ENCODE measurements at places on chromosomes 13 and 19.

DNA sequence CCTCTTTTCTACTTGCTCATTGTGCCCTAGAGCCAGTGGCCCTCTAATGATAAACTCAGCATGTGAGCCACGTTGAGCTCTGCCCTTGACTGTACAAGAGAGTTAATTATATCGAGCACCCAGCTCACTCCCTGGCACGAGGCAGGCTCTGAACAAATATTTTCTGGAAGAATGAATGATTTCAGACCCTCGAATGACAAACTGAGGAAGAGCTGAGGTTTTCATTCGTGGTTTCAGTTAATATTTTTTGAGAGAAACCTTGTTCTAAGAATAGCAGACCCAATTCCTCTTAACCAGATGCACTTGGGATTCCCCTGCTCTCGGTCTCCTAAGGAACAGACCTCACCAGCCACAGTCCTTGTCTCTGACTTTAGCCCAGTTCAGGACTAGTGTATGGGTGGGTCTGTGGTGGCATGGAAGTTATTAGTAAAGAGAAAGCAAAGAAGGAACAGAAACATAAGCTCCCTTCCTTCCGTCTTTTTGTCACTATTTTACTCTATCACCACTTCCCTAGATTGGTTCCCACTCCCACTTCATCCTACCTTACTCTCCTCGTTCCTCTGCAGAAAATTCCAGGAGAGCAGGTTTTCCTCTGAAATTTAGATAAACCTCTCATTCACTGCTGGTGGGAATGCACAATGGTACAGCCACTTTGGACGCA is 22.1 kb upstream of the WDFY2 start:
- DNase-seq = no peak

- no peak for DNase-seq
Measured at GRCh38 chr19:38685666-38686529, 38.4 kb downstream of the ACTN4 start.

GRCh38 chr13:51501592-51502152 is 48.8 kb upstream of the INTS6 start:
- no peak for DNase-seq

- no peak for DNase-seq
Measured at GRCh38 chr13:110326263-110326904, 19.3 kb downstream of the COL4A2 start.

DNA sequence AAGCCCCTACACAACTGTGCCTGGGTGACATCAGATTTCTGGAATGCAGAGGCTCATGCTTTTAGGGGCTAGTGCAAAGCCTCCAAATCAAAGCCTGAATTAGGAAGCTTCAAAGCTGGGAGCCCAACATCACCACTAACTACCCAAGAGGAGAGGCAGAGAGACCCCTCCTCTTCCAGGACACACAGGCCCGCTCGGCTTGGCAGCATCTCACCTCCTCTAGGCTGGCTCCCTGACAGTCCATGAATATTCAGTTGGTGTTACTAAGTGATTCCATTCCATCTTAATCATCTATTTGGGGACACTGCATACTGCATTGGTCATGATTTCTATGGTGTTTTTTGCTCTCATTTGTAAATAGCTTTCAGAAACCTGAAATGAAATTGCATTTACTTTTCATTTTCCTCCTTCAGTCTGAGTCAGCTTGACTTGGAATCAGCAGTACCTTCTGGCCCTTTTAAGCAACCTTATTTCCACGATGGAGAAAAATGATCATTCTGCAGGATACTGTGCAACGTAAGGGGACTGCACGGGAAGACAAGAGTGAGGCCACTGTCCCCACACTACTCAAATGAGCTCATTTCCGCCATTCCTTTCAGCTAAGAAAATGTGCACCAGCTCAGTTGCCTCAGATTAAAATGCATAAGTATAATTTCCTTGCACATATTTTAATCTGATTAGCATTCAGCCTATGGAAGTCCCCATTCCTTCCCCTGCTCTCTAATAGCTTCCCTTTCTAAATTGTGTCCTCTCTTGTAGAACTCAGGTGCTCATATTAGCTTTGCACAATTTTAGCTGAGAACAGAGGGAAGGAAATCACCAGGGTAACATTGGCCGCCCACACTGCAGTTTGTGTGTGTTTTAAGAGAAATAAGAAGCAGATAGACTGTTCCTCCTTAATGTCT is 219.9 kb downstream of the RFC3 start:
- DNase-seq = no peak

DNA sequence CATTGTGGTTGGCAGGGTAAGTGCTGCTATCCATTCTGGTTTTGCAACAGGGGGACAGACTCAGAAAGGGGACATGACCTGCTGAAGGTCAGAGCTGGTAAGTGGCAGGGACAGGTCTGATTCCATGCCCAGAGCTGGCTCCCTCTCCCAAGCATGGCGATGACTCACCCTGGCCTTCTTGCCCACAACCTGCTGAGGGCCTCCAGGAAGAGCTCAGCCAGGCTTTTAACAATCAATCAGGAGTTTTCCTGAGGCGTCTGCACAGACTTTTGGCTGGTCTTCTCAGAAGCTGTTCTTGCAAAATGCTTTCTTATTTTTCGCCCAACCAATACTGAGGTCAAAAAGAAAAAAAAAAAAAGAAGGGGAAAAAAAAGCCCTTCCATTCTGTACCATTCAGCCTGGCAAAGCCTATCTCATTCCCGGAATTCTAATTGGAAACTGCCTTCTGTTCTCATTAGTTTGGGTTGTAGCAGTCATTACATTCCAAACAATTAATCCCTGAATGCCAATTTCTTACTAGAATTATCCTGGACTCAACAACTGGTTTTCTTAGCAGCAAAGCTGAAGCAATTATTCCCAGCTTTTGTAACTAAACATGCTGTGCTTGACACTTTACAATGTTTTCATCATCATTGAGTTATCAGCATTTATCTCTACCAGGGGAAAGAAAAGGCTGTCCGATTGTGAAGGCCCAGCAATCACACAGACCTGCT is 17.7 kb downstream of the SIAH3 start:
- no peak for DNase-seq

GRCh38 chr19:45027371-45027770 is 11.5 kb upstream of the CLASRP start:
- no peak for DNase-seq

- DNase-seq = no peak
Measured at GRCh38 chr13:44363631-44364344, 9.8 kb upstream of the SERP2 start.

DNA sequence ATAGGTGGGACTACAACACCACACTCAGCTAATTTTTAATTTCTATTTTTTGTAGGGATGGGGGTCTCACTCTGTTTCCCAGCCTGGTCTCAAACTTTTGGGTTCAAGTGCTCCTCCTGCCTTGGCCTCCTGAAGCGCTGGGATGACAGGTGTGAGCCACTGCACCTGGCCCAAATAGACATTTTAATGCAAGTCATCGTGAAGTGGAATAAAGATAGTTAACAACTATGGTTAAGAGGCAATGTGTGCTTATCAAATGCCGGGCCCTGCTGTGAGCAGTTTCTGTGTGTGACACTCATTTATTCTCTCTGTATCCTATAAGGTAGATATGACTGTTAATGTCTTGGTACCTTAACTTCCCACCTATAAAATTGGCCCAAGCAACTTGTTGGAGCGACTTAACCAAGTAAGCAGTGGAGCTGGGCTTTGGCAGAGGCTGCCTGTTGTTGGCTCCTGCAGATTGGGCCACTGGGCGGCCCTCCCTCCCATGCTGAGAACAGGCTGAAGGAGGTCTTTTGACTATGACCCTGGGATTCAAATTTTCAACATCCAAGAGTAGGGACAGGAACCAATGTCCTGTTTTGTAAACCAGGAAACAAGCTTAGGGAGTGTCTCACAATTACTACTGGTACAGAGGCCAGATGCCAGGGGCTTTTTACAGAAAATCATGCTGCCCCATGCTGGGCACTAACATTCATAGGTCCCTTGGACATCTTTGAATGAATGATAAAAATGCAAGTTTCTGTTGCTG is 450.7 kb downstream of the TSHZ3 start:
- no peak for DNase-seq

DNA sequence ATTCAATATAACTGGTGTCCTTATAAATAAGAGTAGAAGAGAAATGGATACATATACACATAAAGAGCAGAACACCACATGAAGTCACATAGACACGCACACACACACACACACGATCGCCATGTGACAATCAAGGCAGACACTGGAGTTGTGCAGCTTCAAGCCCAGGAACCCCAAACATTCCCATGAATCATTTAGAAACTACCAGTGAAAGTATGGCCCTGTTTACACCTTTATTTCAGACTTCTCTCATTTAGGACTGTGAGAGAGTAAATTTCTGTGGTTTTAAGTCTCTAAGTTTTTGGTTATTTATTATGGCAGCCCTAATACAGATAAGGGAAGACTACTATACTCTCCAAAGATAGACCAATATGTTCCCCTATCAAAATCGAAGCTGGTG is 20.4 kb upstream of the TNFSF13B start:
- no peak for DNase-seq

DNA sequence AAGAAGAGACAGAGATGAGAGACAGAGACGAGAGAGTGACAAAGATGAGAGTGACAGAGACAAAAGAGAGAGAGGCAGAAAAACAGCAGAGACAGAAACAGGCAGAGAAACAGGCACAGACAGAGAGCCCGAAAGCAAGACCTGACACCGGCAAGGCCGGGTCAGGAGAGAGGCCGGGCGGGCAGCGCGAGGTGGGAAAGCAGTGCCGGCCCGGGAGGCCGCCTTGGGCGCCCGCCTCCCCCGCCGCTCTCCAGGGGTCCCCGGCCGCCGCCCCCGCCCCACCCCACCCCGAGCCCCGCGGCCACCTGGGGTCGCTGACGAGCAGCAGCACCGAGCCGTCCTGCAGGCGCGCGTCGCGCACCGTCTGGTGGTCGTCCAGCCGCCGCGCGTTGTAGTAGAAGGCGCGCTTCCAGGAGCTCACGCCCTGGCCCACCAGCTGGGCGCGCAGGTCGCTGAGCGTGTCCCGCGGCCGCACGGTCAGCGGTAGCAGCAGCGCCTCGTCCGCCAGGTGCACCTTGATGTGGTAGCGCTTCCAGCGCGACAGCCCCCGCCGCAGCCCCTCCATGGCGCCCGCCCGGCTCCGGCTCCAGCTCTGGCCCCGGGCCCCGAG is at the start of gene TINCR:
Gene TINCR (minus strand): TSS at position 594 of the 610 bp plus-strand sequence.
- DNase-seq = no peak

DNA sequence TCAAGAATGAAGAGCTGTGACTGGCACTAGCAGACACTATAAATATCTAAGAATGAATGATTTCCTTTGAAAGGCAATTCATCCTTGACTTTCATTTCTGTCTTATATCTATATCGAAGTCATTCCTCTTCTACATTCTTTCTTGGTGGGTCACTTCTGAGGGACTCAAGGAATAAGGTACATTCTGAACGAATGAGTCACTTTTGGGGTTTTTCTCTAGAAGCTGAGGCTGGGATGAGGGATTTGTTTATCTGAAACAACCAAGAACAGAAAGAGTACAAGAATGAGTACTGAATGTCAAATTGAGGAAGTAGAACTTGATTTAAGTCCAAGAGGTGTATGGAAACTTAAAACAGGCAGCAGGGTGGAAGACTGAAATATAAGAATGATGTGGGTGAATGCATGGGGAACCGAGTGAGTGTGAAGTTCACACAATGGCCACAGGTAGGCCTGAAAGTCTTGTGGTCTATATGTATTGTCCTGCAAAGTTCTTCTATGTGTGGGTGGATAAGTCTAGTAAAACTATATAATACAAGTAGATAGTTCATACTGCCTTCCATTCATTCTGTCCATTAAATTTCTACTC is 343.9 kb downstream of the OXGR1 start:
- no peak for DNase-seq

DNA sequence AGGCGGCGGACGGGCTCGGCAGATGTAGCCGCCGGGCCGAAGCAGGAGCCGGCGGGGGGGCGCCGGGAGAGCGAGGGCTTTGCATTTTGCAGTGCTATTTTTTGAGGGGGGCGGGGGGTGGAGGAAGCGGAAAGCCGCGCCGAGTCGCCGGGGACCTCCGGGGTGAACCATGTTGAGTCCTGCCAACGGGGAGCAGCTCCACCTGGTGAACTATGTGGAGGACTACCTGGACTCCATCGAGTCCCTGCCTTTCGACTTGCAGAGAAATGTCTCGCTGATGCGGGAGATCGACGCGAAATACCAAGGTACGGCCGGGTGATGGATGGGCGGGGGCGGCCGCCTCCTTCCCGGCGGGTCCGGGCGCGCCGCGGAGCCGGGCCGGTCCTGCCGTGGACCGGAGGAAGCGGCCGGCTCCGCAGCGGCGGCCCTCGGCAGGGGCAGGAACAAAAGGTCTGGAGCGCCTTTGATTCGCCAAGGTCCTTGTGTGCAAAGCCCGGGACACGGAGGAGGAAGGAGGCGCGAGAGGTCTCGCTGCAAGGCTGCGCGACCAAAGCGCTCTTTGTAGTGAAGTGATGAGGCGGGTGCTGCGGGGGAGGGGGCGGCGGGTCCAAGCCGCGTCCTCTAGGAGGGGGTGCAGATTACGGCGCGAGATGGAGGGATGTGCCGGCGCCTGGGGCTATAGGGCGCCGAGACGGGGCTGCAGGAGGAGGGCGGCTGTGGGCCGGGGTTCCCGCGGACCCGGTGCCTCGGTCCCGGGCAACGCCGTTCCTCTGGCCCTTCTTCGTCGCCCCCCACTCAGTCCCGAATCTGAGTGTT is 689 bp downstream of the ING1 start:
- DNase-seq = peak; percentile 43

DNA sequence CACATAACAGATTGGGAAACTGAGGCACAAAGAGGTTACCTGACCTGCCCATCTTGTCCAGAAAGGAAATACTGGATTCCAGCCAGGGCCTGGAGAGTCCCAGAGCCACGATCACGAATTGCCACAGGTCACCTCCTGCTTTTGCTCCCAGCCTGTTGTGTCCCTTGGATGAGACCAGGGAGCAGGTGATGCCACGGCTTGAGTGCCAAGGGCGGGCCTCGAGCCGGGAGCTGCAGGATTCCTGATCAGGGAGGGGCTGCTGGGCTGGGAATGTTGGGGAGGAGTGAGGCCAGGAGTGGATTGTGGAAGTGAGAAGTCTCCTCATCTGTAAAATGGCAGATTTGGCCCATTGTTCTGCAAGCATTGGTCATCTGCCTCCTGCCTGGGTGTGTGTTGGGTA is 29.4 kb downstream of the DNM2 start:
- no peak for DNase-seq

DNA sequence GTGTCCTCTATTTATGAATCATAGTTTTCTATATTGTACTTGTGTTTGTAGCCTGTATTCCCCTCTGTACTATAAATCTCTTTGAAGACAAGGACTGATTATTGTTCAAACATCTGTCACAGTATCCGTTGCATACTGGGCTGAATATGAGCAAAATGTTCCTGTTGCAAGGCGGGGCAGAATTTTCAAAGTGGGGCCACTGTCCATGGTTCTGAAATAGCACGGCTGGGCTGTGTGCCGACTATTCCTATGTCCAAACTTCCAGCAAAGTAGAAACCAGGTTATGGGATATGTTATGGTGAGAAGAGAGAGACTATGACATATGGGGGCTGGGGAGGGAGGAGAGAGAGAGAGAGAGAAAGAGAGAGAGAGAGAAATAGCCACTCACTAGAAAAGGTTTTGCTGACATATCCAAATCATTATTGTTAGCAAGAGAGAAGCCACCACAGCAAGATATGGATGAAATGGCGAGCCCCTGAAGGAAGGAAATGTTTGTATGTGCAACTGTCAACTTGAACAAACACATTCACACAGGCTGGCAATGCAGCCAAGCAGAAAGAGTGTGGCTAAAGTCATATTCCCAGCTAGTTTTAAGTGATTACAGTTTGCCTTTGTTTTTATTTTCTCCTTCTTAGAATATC is 107.0 kb upstream of the GPR12 start:
- DNase-seq = no peak

GRCh38 chr19:17105556-17105955 is 30.0 kb downstream of the MYO9B start:
- DNase-seq = no peak
